ENCODE measurements at places on chromosomes 3 and 15. TPM values are rescaled to one million over a fixed set of nuclear protein-coding genes. Genes with fewer than 3 reads are reported as not detected.

GRCh38 chr15:99076109-99076508 lies 28.8 kb upstream of the SYNM start:
- no peak for DNase-seq

GRCh38 chr3:159166899-159167586 lies 365.2 kb downstream of the MFSD1 start:
- no peak for DNase-seq

Gene ZNF197
- total RNA-seq: 7.9 TPM

Gene LHFPL4
- total RNA-seq: not detected

Gene TNFSF10
- total RNA-seq: 0.12 TPM

DNA sequence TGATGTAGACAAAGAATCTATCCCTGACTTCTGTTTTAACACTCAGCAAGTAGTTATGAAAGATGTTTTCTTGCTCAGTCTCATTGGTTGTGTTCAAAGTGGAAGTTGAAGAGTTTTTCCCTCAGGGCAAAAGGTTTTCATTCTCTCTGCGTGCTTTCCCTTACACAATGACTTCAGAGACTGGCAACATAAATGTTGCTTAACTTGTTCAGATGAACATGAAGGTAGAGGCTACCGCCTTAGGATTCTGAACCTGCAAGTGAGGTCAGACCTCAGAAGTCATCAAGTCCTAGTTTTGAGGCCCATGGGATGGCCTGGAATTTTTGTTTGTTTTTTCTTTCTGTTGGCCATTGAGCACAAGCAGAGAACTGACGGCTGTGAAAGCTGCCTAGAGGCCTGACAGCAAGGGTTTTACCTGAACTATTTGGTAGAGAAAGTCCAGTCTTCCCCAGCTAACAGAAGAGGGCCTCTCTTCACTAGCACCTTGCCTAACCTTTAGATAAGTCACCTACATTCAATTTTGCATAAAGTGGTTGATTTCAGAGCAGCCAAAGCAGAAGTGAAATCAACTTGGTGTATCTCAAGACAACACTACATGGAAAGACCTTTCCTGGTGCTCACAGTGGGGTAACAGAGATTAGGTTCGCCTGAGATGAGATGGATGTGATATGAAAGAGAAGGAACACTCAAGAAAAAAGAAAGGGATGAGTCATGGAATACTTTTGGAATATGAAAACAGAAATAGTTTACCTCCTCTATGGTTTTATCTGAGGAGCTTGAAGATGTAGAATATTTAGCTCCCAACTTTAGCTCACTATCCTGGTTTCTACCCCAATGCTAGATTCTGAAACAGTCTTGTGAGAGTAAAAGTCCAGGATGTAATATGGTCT lies 53.6 kb upstream of the AP4E1 start:
- no peak for DNase-seq

GRCh38 chr3:165148876-165149441 lies 47.2 kb downstream of the SLITRK3 start:
- no peak for DNase-seq

Gene TLR9
- total RNA-seq: not detected

Gene THRB
- 2.8 TPM for total RNA-seq

GRCh38 chr3:24494618-24495325 lies at the start of gene THRB:
THRB (minus strand) TSS chr3:24494850.
- DNase-seq: peak; percentile 27

Gene SAMMSON
- 0.22 TPM for total RNA-seq

DNA sequence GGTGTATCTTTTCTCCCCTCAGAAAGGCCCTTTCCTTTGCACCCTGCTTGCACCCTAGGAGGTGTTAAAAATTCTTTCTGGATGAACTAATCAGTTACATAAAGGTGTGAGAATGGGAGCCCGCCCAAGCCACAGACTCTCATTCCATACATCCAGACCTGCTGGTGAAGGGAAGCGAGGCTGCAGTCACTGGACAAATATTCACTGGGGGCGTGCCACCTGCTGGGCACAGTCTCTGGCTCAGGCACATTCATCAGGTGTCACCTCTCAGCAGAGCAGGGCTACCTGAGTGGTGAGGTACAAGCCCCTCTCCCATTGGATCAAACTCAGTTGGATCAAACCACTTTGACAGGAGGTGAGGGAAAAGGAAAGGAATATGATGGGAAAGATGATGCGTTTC lies 52.0 kb downstream of the NTRK3 start:
- no peak for DNase-seq

Gene GOLGA8M
- total RNA-seq: not detected

Gene AGBL1
- 0.02 TPM for total RNA-seq

- no peak for DNase-seq
Observed at GRCh38 chr15:41691471-41691870, 31.3 kb downstream of the MGA start.

Gene KNG1
- not detected for total RNA-seq

- DNase-seq: no peak
Observed at GRCh38 chr15:39785841-39786240, 3.2 kb upstream of the FSIP1 start.

GRCh38 chr3:145865399-145866018 lies 295.5 kb downstream of the PLOD2 start:
- no peak for DNase-seq

Gene PLA2G4F
- not detected for total RNA-seq

- no peak for DNase-seq
Observed at GRCh38 chr3:139052802-139053600, 8.3 kb upstream of the PRR23C start.

Gene DPPA2
- total RNA-seq: not detected

DNA sequence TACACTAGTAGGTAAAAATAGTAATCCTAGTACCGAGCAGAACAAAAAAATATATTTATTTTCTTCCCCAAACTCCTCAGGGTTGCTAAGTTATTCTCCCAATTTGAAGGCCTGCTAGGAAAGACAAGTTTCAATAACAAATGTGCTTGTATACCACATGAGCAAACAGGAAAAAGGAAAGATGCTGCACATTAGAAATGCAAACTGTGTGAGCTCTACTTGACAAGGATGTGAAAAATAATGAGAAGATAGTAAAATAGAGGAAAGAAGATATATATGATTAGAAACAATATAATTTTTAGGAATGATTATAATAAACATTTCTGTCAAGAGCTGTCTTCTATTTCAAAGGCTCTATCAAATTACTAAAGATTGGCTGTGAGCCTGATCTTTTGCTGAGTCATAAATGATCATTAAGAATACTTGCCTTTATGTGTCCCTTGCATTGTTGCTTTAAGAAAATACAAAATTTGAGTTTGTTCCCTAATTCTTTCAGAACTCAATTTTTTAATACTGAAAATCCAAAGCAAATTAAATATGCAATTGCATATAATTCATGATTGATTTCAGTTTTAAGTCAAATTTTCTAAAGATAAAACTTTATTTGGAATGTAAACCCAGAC lies 174.2 kb downstream of the NEK10 start:
- no peak for DNase-seq

GRCh38 chr3:172687501-172687900 lies 23.4 kb downstream of the NCEH1 start:
- no peak for DNase-seq

DNA sequence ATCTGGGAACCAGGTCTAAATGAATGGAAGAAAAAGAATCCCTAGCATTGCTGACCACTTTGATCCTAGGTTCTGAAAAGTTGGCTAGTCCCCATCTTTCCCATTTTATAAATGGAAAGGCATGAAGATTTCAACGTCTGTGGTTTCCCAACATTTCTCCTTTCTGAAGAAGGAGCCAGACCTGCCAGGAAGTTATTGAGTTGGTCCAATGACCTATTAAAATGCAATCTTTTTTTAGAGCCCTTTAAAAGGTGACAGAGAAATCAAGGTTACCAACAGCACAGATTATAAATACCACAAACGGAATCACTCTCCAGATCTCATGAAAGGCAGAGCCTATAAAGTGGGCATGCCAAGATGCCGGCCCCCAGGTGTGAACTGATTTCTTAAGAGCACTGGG lies 505.6 kb upstream of the THBS1 start:
- DNase-seq: no peak

DNA sequence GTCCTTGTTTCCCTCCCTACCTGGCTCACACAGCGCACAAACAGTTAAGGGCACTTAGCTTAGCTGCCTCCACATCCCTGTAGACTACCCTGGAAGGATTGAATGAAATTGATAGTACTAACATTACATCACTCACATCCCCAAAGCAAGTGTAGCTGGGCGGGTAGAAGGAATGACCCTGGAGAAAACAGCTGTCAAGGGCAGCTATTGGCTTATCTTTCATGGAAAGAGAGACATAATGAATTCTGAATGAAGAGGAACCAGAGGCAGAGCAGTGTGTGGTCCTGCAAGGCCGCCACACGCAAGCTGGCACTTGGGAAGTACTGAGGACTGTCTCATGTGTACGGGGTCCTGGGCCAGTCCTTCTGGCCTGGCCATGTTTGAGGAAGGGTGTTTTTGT lies 369.6 kb upstream of the RGMA start:
- no peak for DNase-seq

DNA sequence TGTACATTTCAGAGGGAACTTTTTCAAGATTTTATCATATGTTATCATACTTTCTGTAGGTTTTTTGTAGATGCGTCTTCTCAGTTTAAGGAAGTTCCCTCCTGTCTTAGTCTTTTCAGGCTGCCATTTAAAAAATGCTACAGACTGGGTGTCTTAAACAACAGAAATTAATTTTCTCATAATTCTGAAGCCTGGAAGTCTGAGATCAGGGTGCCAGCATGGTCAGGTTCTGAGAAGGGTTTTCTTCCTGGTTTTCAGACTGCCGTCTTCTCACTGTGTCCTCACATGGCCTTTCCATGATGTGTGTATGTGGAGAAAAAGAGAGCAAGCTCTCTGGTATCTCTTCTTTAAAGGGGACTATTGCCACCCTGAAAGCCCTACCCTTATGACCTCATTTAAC lies 189.9 kb upstream of the SOX2 start:
- no peak for DNase-seq

DNA sequence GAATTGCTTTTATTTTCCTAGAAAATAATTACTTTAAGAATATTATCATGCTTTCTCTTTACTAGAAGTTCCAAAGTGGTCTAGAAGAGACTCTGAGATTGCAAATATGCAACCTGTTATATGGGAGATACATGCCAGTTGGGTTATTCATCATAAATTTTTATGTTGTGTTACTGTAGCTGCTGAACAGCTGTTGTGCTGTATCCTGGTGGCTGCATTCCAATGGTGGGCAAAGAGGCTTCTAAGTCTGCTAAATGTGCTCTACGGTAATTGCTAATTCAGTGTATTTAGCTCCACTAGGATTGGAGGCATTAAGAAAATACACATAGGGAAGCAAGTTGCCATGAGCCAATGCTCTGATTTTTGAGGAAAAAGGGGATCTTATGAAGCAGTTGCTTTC lies 409.0 kb downstream of the TUSC7 start:
- DNase-seq: no peak

DNA sequence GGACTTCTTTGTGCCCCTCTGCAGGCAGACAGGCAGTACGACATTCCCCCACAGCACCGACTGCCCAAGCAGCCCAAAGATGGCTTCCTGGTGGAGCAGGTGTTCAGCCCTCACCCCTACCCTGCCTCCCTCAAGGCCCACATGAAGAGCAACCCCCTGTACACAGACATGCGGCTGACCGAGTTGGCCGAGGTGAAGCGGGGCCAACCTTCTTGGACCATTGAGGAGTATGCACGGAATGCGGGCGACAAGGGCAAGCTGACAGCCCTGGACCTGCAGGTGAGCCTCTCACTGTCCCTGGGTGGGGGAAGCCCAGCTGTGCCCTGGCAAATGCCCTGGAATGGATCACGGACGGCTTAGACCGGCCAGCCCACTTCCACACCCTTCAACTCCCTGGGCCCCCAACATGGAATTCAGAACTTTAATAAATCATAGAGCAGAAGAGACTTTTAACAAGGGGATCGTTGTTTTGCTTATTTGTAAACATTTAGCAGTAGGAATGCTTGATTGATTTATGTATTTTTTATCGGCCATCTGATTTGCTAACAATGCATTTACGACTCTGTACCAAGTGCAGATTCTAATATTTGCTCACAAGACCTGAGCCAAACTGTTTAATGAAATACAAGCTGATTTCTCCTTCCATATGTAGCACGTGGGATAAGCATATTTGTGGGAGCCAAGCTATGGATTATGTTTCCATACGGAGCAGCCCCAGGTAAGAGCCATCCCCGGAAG lies 31.1 kb downstream of the MINAR1 start:
- DNase-seq: no peak

Gene WDR53
- total RNA-seq: 5.8 TPM

- no peak for DNase-seq
Observed at GRCh38 chr3:194312743-194313281, 38.3 kb downstream of the CPN2 start.

Gene FANCD2OS
- not detected for total RNA-seq

GRCh38 chr3:102174312-102174712 lies 260.5 kb upstream of the ZPLD1 start:
- DNase-seq: no peak

- DNase-seq: no peak
Observed at GRCh38 chr3:71051893-71052687, 531.4 kb downstream of the FOXP1 start.

DNA sequence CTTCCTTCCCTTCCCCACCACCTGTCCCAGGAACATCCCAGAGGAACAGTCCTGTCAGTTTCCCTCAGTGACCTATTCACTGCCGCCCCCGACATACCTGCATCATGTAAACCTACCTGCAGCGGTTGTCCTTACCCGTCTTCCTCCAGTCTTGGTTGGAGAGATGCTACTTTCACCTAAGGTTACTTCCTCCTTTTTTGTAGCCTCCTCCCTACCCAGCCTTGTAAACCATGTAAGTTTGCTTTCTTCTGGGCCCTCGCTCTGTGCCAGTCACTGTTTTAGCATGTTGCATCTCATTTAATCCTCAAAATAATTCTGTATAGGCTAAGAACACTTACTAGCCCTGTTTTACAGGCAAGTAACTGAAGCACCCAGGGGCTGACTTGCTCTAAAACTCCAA lies 58.3 kb downstream of the GPR171 start:
- DNase-seq: no peak

Gene GOLGA8T
- total RNA-seq: 0.52 TPM

GRCh38 chr15:40061212-40061901 lies 22.4 kb upstream of the SRP14 start:
- no peak for DNase-seq

DNA sequence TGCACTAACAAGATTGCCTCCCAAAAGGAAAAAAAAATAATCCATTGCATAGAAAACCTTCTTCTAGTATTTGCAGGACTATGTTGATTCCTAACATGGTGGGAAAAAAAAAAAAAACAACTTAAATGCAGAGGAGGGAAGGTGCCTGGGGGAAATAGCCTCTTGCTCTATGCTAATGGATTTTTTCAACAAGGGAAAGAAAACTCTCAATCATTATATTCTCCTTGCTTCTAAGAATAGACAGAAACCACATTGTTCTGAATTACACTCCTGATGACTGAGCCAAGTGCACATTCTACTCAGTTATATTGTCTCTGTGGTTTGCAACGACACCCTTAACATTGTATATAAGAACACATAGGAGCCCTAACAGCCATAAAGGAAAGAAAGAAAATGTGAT lies 760.2 kb downstream of the NAALADL2 start:
- no peak for DNase-seq
